Tibial artery (tissue), 4 donors: ENCODE measurements at places on chromosomes 2 and 18.
A peak's percentile ranks its signal among the peaks of the same experiment; 100 is the strongest.

- no peak overlapping the region for H3K4me3 ChIP-seq
- DNase-seq: no peak
- no peaks in the 10 kb centered on the region for H3K36me3 ChIP-seq
- H3K27me3 ChIP-seq: no peaks in the 10 kb centered on the region
- no peak overlapping the region for H3K27ac ChIP-seq
These were observed 372.2 kb downstream of the DSEL start for GRCh38 chr18:67144329-67144728.

- no peaks in the 10 kb centered on the region for H3K4me1 ChIP-seq
- H3K4me3 ChIP-seq: no peak overlapping the region
- no peak overlapping the region for H3K27ac ChIP-seq
These were observed 29.9 kb upstream of the NT5DC4 start for GRCh38 chr2:112690853-112691401.

DNA sequence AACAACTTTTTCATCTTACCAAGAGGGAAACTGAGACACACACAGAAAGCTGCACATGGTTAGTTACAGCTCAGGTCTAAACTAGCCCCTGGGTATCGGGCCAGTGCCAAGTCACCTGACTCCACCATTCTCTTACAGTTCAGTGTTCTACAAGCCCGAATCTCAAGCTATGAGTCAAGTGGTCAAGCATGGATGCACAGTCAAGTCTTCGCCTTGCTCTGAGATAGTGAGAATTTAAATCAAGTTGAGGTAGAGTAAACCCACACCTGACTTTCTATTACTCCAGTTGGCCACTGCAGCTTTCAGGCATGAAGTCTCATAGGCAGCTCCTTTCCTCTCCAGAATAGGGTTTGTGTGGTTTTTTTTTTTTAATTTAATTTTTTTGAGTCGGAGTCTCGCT, 34.5 kb upstream of the ARL5A start:
- H3K27ac ChIP-seq: no peak overlapping the region
- no peaks in the 10 kb centered on the region for H3K27me3 ChIP-seq
- no peak for DNase-seq
- H3K4me1 ChIP-seq: no peaks in the 10 kb centered on the region
- H3K36me3 ChIP-seq: no peaks in the 10 kb centered on the region
- no peak overlapping the region for H3K4me3 ChIP-seq

GRCh38 chr2:166170356-166170755, 42.5 kb upstream of the SCN1A start:
- no peak overlapping the region for H3K4me3 ChIP-seq
- no peak overlapping the region for H3K27ac ChIP-seq
- H3K27me3 ChIP-seq: peaks cover 5% of the 10 kb centered on the region

- H3K4me1 ChIP-seq: no peaks in the 10 kb centered on the region
- peaks cover 1% of the 10 kb centered on the region for H3K36me3 ChIP-seq
- no peak for DNase-seq
- H3K4me3 ChIP-seq: no peak overlapping the region
- no peaks in the 10 kb centered on the region for H3K27me3 ChIP-seq
These were observed 87.3 kb downstream of the RTN4 start for GRCh38 chr2:54962935-54963440.

DNA sequence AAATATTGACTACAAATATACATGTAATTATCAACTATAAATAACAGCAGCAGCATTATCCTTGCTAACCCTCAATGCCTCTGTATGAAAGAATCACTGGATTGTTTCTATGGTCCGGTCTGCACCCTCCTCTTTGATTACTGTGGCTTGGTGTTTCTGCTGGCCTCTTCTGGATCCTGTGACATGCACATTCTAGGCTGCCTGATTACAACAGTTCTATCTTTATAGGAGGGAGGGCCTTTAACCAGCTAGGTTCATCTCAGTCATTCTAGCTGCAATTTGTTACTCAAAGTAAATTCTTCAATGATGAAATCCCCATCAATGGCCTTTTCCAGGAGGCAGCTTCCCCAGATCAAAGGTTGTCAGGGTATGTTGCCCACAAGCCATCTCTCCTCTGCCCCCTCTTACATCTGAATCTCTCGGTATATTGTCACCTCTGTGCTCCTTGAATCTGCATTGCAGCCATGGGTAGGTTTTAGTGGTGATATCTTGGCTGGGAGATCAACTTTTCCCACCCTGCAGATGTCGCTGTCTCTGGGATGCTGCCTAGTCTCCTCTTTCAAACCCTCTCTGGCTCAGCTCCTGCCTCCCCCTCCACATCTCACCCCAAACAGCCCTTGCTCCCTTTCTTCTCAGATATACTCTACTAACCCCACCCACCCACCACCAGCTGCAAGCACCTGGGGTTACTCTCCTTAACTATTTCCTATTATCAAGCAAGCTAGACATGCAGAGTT, 106.2 kb upstream of the BZW1 start:
- no peaks in the 10 kb centered on the region for H3K36me3 ChIP-seq
- peaks cover 9% of the 10 kb centered on the region for H3K27me3 ChIP-seq
- H3K27ac ChIP-seq: no peak overlapping the region
- DNase-seq: no peak

GRCh38 chr2:86298411-86299390, 38.7 kb downstream of the REEP1 start:
- H3K4me1 ChIP-seq: no peaks in the 10 kb centered on the region
- no peaks in the 10 kb centered on the region for H3K27me3 ChIP-seq
- no peaks in the 10 kb centered on the region for H3K36me3 ChIP-seq
- H3K27ac ChIP-seq: peak overlapping the region; percentile 77
- no peak overlapping the region for H3K4me3 ChIP-seq
- no peak for DNase-seq

- H3K4me1 ChIP-seq: no peaks in the 10 kb centered on the region
- peaks cover 41% of the 10 kb centered on the region for H3K36me3 ChIP-seq
- no peak overlapping the region for H3K4me3 ChIP-seq
These were observed 38.6 kb downstream of the STK25 start for GRCh38 chr2:241469746-241470145.

DNA sequence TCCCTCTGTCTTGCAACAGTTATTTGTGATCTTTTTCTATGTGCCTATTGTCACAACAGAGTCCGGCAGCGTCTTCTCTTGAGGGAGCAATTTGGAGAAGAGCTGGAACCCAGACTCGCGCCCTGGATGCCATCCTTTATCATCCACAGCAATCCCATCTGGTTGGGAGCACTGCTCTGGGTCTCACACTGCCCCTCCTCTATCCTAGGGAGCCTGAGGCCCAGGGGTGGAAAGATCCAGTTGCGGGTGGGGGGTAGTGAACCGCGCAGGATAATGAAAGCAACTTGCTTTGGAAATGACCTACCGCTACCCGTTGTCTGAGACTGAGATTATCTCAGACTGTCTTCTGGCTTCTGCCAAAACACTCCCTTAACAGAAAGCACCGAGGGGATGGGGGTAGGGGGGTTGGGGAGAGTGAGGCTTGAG, 713 bp downstream of the WBP1 start:
- peak overlapping the region; percentile 82 for H3K27ac ChIP-seq
- peaks cover 27% of the 10 kb centered on the region for H3K36me3 ChIP-seq
- peaks cover 36% of the 10 kb centered on the region for H3K4me1 ChIP-seq
- H3K27me3 ChIP-seq: no peaks in the 10 kb centered on the region
- no peak for DNase-seq

DNA sequence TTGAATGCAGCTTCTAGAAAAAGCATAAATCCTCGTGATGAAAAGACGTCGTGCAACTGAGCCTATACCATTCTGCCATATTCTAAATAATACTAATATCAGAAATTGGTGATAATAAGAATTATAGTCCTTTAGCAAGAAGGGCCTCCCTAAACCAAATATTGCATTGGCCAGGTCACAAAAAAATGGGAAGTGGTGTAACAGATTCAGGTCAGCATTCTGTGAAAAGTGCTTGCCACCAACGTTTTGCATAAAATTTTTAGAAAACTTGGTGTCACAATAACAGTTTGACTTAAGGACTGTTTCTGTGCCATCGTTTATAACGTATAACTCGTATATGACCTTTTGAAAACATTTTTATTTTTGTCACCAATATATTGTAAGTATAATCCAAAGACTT, 603.6 kb downstream of the CPS1 start:
- H3K27ac ChIP-seq: no peak overlapping the region
- no peak overlapping the region for H3K4me3 ChIP-seq
- no peaks in the 10 kb centered on the region for H3K4me1 ChIP-seq
- no peaks in the 10 kb centered on the region for H3K36me3 ChIP-seq
- DNase-seq: no peak

GRCh38 chr18:49849331-49850217, 36.2 kb upstream of the ACAA2 start:
- peaks cover 17% of the 10 kb centered on the region for H3K27me3 ChIP-seq
- no peak overlapping the region for H3K4me3 ChIP-seq
- no peak overlapping the region for H3K27ac ChIP-seq
- H3K4me1 ChIP-seq: no peaks in the 10 kb centered on the region
- no peak for DNase-seq

DNA sequence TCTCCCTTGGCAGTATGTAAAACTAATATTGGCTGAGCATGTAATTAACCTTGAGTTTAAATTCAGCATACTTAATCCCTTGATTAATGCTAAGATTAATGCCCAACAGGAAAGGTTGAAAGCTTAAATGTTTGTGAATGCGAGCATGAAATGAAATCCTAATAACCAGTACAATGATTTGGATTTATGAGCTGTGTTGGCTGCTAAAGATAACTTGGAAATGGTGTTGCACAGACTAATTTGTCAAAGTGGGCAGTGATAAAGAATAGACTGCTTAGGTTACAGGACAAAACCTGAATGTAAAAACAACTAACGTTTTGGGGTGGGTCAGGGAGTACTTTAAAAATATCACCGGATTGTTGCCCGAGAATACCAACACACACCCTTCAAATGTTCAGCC, 70.6 kb downstream of the MGAT5 start:
- no peaks in the 10 kb centered on the region for H3K4me1 ChIP-seq
- DNase-seq: no peak
- H3K27ac ChIP-seq: no peak overlapping the region

- H3K27ac ChIP-seq: no peak overlapping the region
- no peaks in the 10 kb centered on the region for H3K36me3 ChIP-seq
- DNase-seq: no peak
- no peaks in the 10 kb centered on the region for H3K4me1 ChIP-seq
These were observed 154.4 kb downstream of the RAD51AP2 start for GRCh38 chr2:17363846-17364245.

DNA sequence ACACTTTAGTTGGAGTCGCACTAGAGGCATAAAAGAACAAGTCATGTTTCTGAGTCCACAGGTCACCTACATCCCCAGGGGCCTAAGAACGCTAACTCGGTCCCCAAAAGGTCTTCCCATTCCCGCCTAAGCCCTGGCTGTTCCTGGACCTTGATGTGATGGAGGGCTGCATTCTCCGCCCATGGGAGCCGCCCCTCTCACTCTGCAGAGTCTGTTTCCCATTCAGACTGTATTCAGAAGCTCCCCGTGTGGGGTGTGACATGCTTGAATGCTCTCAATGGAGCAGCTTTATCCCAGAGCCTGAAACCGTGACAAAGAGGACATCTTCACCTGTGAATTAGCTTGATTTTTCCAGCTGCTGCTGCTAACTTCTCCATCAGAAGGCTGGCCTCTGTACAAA, 319.0 kb upstream of the KLHL29 start:
- DNase-seq: no peak
- no peaks in the 10 kb centered on the region for H3K36me3 ChIP-seq
- H3K4me1 ChIP-seq: no peaks in the 10 kb centered on the region
- H3K27me3 ChIP-seq: no peaks in the 10 kb centered on the region

GRCh38 chr2:12452185-12452584, 264.6 kb upstream of the TRIB2 start:
- no peaks in the 10 kb centered on the region for H3K27me3 ChIP-seq
- no peak overlapping the region for H3K27ac ChIP-seq
- no peak for DNase-seq

DNA sequence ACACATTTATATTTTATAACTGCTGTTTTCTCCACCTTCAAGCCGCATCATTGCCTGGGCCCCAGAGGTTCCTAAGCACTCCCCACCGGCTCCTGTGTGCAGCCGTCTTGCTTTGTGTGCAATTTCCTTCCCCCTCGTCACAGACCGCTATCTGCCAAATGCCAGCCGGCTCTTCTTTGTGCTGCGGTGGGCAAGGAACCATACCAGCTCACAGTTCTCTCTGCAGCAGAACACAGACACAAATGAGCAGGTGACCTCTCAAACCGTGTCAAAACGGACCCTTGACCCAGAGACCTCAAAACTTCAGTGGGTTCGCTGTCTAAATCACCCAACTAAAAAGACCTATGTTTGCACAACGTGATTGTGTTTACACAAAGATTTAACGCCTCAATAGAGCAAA, 58.2 kb downstream of the KLF7 start:
- H3K27ac ChIP-seq: no peak overlapping the region
- DNase-seq: no peak
- H3K36me3 ChIP-seq: peaks cover 44% of the 10 kb centered on the region
- peaks cover 66% of the 10 kb centered on the region for H3K4me1 ChIP-seq
- H3K4me3 ChIP-seq: no peak overlapping the region

- no peak for DNase-seq
- H3K4me3 ChIP-seq: no peak overlapping the region
- peaks cover 5% of the 10 kb centered on the region for H3K36me3 ChIP-seq
- no peaks in the 10 kb centered on the region for H3K4me1 ChIP-seq
These were observed 105.0 kb downstream of the IKZF2 start for GRCh38 chr2:213046431-213046830.

GRCh38 chr2:149009576-149010461, 28.7 kb upstream of the LYPD6B start:
- no peak overlapping the region for H3K27ac ChIP-seq
- H3K27me3 ChIP-seq: no peaks in the 10 kb centered on the region
- no peak for DNase-seq
- no peak overlapping the region for H3K4me3 ChIP-seq
- H3K4me1 ChIP-seq: peaks cover 8% of the 10 kb centered on the region

DNA sequence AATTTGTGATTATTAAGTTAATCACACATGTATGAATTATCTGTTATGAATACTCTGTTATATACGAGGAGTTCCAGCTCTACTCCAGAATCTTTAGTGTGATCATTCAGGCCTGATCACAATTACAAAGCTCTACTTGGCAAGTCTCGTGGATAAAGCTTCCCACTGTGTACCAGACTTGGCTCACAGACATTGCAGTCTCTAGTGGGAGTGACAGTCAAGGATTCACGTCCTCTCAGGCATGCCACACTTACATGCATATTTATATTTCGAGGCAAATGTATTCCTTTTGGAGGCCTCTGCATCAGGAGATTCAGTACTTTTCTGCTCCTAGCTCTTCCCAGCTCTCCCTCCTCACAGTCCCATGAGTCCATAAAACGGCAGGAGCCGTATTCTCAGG, 403.4 kb upstream of the CDH7 start:
- no peak overlapping the region for H3K4me3 ChIP-seq
- H3K4me1 ChIP-seq: no peaks in the 10 kb centered on the region
- no peaks in the 10 kb centered on the region for H3K27me3 ChIP-seq
- DNase-seq: no peak

DNA sequence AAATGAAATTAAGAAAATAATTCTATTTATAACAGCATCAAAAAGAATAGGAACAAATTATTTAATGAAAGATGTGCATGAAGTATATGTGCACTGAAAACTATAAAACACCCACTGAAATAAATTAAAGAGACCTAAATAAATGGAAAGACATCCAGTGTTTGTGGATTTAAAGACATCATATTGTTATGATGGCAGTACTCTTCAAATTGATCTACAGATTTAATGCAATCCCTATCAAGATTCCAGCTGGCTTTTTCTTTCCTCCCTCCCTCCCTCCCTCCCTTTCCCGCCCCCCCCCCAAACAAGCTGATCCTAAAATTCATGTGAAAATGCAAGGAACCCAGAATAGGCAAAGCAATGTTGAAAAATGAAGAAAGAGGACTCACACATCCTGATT, 83.5 kb upstream of the ZFP36L2 start:
- H3K36me3 ChIP-seq: no peaks in the 10 kb centered on the region
- no peak for DNase-seq
- no peaks in the 10 kb centered on the region for H3K27me3 ChIP-seq
- peak overlapping the region; percentile 75 for H3K27ac ChIP-seq

- H3K4me3 ChIP-seq: no peak overlapping the region
- H3K27ac ChIP-seq: no peak overlapping the region
- peaks cover 8% of the 10 kb centered on the region for H3K27me3 ChIP-seq
- no peak for DNase-seq
- no peaks in the 10 kb centered on the region for H3K36me3 ChIP-seq
- no peaks in the 10 kb centered on the region for H3K4me1 ChIP-seq
These were observed 71.9 kb downstream of the TNFRSF11A start for GRCh38 chr18:62396967-62397366.
